ENCODE measurements at places on chromosomes 1 and 21. TPM values are rescaled to one million over a fixed set of nuclear protein-coding genes. Genes with fewer than 3 reads are reported as not detected.
A peak's percentile ranks its signal among the peaks of the same experiment; 100 is the strongest.

Gene VHLL
- total RNA-seq = 6.0 TPM

Gene KCNA3
- 3.6 TPM for total RNA-seq

Gene HSD3B1
- 10.8 TPM for total RNA-seq

GRCh38 chr1:180195916-180196315 is 34.1 kb upstream of the LHX4 start:
- no peak for DNase-seq

DNA sequence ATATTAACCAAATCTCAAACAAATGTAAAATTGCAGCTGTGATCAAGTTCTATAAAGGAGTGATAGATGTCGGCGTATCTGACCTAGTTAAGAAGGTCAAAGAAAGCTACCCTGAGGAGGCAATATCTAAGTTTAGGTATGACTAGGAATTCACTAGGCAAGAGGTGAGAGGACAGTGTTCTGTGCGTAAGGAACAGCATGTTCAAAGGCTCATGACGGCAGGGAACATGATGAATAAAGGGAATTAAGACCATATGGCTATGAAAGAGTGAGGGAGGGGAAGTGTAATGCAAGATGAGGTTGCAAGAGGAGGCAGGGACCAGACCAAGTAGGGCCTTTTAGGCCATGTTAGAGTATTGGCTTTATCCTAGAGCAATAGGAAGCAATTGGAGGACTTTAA is 8.6 kb downstream of the LIX1L start:
- DNase-seq = no peak

GRCh38 chr1:167516404-167517388 is 1.6 kb downstream of the CD247 start:
- no peak for DNase-seq

GRCh38 chr1:51241119-51241518 is 5.0 kb downstream of the RNF11 start:
- DNase-seq = no peak

GRCh38 chr1:37108596-37109188 is 74.4 kb upstream of the GRIK3 start:
- no peak for DNase-seq

DNA sequence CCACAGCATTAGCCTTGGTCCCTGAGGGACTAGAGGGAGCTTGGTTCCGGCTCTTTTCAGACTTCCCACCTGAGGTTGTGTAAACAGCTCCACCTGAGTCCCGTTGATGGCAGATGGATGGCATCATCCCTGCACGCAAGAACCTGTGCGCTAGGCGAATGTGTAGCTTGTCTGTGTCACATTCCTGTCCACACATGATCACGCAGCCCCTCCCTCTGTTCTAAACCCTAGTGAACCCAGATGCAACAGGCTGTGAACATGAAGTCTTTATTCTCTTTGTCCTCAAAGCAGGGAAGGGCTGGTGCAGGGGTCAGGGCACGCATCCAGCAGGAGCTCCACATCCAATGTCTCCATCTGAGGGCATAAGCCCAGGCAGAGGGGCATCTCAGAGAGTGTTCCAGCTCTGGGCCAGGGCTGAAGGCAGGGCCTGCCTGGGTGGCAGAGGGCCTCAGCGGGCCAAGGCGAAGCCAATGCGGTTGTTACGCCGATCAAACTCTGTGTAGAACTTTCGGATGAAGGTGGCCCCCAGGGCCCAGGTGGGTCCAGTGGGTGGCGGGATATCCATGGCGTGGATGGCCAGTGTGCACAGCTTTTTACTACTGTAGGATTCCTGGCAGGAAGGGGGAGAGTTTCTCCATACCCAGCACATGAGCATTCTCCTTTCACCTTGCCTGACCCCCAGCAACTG is 2.9 kb upstream of the ETNK2 start:
- DNase-seq = peak; percentile 54

GRCh38 chr1:224541901-224542630 is 74.1 kb upstream of the CNIH3 start:
- DNase-seq = no peak

- no peak for DNase-seq
Observed at GRCh38 chr21:16968436-16968835, 544.4 kb upstream of the CXADR start.

DNA sequence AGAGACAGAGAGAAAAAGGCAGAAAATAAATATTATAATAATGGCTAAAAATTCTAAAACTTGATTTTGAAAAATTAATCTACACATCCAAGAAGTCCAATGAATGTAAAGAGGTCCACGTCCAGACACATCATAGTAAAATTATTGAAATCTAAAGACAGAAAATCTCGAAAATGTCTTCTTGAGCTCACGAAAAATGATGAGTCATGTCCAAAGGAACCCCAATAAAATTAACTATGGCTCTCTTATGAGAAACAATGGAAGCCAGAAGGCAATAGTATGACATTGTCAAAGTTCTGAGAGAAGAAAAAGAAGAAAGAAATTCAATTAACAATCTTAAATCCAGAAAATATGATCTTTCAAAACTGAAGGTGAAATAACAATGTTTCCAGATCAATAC is 84.6 kb downstream of the LRRIQ3 start:
- no peak for DNase-seq
